ENCODE measurements at places on chromosomes 16 and 17.

GRCh38 chr16:2516391-2517240 is 2.9 kb downstream of the ATP6V0C start:
- no peak for DNase-seq

GRCh38 chr16:56265746-56266145 is 74.5 kb downstream of the GNAO1 start:
- DNase-seq = no peak

- DNase-seq = no peak
Measured at GRCh38 chr16:89722392-89723278, 1.3 kb downstream of the ZNF276 start.

DNA sequence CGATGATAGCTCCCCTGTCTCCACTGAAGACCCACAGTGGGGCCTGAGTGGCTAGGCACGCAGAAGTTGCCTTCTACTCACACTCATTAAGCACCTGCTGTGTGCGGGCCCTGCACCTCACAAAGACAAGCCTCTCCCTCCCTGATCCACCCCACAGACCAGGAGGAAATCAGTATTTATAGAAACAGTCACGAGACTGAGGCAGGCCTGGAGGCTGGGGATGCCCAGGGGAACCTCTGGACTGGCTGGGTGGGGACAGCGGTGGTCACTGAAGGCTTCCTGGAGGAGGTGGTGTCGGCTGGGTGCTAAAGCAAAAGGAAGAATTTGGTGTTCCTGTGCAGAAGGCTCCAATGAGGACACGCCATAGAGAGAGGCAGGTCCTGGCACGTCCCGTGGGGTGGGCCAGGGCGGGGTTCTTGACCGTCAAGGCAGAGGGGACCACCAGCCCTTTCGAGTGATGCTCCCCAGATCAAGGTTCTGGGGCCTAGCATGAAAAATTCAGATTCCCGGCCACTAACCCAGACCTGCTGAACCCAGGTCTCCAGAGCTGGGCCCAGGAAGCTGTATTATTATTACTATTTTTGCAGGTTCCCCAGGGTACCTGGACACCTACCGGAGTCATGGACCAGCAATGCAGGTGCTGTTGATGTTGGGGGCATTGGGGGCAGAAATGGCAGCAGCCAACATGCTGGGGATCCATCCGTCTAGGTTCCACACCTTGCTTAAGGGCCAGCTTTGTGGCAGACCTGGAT is 23.0 kb downstream of the PPL start:
- no peak for DNase-seq

- DNase-seq = no peak
Measured at GRCh38 chr16:90009172-90009899, 9.9 kb downstream of the DBNDD1 start.

DNA sequence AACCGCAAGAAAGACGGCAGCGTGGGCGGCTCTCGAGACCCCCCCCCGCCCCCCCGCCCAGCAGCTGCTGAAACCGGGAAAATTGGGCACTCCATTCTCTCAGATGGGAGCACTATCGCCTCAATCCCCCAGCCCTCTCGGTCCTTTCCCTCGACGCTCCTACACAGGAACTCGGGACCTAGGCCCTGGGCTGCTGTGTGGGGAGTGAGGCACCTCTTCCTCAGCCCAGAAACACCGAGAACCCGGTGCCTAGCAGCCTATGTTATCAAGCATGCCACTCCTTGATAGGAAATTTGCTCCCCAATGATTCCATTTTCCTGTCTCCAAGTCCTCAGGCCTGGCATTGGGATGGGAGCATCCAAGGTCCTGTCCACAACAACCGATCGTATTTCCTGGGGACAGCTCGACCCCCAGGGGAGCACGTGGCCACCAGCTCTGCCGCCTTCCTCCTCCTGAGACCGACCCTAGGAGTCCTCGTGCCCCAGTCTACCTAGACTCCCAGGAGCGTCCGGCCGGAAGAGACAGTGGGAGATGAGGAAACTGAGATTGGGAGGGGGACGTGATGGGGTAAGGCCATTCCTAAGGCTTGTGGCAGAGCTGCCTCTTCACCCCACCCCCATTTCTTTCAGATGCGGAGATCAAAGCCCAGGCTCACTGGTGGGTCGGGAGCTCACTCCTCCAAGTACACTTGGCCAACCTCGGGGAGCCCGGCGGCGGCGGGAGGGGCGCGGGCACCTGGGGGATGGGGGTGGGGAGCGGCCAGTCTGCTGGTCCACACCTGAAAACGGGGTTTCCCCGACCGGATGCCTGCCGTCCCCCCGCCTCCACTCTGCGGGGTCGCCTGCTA is 17.5 kb upstream of the CBX8 start:
- DNase-seq = no peak

- no peak for DNase-seq
Measured at GRCh38 chr16:87074641-87075318, 242.4 kb downstream of the C16orf95 start.

DNA sequence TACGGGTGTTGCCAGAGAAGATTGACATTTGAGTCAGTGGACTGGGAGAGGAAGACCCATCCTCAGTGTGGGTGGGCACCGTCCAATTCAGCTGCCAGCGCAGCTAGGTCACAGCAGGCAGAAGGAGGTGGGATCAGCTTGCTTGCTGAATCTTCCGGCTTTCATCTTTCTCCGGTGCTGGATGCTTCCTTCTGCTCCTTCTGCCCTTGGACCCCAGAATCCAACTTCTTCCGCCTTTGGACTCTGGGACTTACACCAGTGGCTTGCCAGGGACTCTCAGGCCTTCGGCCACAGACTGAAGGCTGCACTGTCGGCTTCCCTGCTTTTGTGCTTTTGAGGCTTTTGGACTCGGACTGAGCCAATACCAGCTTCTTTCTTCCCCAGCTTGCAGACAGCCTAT is 46.1 kb upstream of the RPL38 start:
- no peak for DNase-seq

DNA sequence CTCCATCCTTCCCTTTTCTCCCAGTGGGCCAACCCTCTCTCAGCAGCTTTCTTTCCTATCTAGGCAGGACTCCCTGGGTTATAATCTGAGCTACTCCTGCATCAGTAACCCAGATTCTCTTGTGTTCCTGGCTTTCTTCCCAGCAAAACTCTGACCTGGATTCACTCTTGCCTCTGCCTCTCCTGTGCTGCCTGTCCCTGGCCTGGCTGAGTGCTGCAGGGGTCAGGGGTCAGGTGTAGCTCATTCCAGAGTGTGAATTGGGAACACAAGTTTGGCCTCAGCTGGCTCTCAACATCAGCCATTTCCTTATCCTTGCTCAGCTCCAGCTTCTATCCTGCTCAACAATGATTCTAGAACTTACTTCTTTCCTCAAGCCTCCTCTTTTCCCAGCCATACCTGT is 2.5 kb upstream of the ST6GALNAC2 start:
- no peak for DNase-seq

DNA sequence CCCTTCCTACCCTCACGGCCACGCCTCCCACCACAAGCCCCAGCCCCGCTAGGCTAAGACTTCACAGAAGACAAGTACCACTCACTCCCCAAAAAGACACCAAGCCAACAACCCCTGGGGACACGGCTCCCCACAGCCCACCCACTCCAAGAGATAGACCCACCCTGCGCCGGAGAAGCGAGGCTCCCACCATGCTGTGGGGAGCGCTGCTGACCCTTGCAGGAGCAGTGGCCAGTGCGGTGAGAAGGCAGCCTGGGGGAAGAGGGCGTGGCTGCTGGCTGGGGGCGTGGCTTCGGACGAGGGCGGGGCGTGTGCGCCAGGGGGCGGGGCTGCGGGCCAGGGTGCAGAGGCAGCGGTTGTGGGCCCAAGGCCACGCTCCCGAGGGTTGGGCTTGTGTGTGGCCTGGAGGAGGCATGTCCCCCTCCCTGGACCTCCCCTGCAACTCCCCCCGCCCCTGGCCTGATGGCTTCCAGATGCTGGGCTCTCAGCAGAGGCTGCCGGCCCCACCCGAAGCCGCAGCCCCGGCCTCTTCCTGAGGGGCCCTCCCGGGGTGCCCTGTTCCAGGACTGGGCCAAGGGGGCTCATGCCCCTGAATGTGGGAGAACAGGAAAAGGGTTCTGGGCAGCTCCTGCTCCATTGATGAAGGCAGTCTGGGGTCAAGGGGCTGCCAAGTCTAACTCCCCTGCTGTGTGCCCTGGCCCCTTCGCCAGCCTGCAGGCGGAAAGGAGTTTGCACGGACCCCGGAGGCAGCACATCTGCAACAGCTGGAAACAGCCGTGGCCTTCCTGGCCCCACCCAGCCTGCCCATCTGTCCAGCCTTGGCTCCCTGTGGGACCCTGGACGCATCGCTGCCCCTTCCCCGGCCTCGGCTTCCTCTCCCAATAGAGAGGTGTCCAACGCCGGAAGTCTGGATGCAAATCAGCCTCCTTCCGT is 9.1 kb downstream of the TFAP4 start:
- DNase-seq = no peak

DNA sequence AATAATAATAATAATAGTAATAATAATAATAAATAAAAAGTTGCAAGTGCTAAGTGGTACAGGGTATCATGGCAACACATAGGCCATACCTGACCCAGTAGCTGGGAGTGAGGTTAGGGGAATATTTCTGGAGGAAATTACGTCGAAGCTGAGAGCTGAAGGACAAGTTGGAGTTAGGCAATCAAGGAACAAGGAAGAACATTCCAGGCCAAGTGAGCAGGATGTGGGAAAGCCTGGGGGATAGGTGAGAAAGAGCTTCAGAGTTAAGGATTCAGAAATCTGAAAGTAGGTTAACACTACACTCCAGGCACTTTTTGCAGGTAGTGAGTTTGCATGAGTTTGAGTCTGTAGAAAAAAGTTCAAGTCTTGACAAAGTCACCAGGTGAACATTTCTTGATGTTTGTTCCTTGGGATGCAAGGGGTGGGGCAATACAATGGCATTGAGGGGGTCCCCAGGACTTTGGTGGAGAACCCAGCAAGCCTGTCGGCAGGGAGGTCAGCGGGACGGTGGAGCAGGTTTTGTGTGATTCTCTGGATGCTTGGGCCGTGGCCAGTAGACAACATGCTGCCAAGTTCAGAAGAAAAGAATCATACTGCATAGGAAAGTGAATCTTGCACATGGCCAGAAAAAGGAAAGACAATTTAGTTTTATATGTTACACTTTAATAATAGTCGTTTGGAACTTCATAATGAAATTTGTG is 27.7 kb upstream of the MPHOSPH6 start:
- no peak for DNase-seq

DNA sequence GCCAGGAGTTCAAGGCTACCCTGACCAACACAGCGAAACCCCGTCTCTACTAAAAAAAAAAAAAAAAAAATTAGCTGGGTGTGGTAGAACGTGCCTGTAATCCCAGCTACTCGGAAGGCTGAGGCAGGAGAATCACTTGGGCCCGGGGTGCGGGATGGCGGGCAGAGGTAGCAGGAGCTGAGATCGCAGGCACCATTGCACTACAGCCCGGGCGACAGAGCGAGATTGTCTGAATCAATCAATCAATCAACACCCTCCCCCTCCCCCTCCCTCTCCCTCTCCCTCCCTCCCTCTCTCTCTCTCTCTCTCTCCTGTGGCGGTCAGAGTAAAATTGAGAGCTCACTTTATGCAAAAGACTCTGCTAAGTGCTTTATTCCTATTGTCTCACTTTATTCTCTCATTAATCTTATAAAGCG is 1.2 kb downstream of the HSDL1 start:
- DNase-seq = no peak

- DNase-seq = no peak
Measured at GRCh38 chr17:31369266-31369665, 22.2 kb upstream of the RAB11FIP4 start.

GRCh38 chr16:80174416-80174815 is 366.4 kb upstream of the DYNLRB2 start:
- DNase-seq = no peak

DNA sequence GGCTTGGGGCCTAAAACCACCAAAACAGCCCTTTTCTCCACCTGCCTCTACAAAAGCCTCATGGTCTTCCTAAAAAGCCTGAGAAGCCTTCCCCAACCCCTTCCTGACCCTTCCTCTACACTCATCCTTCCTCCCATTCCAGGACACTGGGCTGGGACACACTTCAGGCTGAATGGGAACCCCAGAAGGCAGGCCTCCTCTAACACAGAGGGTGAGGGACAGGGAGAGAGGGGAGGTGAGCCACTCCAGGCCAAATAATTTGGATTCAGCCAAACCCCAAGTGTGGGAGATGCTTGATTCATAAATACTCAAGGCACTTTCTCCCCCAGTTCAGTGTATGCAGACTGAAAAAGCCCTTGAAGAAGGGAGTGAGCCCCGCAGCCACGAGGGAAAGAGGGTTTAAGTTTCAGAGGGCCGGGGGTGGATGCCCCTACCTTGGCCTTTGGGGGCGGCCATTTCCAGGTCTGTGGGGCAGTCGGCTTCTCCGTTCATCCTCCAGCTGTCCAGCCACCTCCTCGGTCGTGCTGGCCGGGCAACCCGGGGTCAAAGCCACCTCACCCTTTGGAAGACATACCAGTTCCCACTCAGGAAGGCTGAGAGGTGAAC is 1.6 kb downstream of the UBTF start:
- DNase-seq = no peak

GRCh38 chr17:6449307-6449706 is 5.1 kb downstream of the PIMREG start:
- DNase-seq = no peak

GRCh38 chr17:78315355-78316114 is 44.3 kb downstream of the SOCS3 start:
- DNase-seq = peak; percentile 19

DNA sequence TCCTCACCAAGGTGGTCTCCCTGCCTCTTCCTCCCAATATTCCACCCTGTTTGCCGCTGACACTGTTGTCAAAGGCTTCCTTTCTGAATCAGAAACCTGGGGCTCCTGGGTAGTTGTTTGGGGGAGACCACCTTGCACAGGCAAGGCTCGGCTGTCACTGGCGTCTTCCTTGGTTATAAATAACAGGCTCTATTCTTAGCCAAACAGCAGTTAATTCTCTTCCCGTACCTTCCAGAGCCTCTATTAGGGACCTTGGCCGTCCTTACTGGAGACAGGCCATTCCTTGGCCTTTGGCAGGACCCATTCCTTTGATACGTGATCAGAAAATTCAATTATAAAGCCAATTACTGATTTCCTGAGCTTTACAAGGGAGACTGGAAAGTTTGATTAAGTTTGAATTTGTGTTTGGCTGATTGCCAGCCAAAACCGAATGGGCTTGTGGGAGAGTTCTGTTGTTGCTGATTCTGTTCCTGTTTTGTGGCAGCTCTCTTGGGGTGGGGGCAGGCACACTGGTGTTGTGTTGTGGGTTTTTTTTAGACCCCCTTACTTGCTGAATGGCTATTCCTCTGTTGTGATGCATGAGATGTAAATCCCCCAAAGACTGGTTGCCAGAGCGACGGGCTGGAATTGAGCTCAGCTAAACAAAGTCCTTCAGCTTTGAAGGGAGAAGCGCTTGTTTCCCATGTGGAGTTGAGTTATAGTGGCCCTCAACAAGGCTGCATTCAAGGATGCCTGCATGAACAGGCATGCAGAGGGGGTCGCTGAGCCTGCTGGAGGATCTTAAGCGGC is 104.6 kb downstream of the GNAO1 start:
- DNase-seq = no peak

DNA sequence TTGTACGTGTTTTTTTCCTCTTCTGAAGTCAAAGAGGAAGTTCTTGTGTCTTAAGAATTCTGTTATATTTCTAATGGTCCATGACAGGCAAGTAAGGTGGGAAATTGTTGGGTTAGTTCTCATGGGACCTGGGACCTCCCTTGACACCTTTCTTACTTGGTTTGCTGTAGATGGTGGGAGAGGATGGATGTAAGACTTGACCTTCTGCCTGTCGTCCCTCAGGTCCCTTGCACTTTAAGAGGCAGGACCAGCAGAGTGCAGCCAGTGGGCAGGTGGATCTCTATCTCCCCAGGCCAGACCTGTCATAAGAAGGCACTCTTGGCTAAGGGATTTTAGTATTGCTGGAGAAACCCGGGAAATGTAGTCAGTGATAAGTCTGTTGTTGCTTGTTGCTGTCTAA is 12.1 kb downstream of the HAPSTR1 start:
- DNase-seq = no peak
